ENCODE measurements at places on chromosomes 1 and 21.

DNA sequence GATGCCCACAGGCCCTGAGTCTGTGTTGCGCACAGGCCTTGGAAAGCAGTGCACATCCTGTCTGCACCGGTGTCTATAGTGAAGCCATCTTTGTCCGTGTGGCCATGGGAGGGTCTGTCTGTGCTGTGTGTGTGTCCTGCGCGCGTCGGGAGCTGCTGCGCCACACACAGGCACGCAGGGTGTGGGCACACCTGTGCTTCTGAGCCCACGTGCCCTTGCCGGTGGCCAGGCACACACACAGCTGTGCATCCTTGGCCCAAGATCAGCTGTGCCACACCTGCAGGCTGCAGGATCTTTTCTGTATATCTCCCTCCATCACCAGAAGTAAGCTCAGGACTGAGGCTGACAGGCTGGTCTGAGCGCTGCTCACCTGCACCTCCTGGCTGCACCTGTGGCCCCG is 3.2 kb upstream of the SAMD11 start:
- DNase-seq, result no peak

- no peak for DNase-seq
Observed at GRCh38 chr1:21298981-21299391, 8.7 kb upstream of the ECE1 start.

DNA sequence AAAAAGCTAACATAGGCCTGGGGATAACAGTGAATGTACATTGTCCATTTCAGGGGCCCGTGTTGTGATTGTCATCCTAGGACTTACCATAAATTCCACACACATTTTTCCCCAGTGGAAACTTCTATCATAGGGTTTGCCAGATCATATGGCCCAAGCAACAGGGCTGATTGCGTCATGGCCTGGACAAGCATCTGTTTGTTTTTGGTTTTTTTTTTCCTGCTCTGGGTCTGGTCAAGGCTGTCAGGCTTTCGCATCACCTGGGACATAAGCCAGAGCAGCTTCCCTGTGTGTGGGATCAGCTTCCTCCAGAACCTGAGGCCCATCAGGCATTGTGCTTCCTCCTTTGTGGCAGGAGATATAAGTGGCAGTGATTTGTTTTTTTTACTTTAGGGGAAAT is 598.5 kb upstream of the USP24 start:
- no peak for DNase-seq

- no peak for DNase-seq
Observed at GRCh38 chr1:77467021-77467595, 185.3 kb downstream of the AK5 start.

GRCh38 chr1:73517603-73518191 is 680.3 kb downstream of the LRRIQ3 start:
- DNase-seq, result no peak

DNA sequence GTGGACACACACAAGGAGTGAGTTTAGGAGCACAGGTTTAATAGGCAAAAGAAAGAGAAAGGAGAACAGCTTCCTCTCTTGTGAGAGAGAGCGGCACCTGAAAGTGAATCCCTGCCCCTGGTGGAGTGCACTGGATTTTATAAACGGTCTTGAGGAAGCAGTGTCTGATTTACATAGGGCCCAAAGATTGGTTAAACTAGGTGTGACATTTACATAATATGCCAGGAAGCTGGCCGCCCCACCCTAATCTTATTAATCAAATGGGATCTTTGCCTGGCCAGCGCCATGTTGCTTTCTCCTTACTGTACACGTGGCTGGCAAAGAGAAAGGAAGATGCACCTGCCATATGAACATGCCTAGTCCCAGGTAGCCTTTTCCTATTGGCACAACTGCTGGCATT is 38.7 kb downstream of the CFH start:
- DNase-seq, result no peak

DNA sequence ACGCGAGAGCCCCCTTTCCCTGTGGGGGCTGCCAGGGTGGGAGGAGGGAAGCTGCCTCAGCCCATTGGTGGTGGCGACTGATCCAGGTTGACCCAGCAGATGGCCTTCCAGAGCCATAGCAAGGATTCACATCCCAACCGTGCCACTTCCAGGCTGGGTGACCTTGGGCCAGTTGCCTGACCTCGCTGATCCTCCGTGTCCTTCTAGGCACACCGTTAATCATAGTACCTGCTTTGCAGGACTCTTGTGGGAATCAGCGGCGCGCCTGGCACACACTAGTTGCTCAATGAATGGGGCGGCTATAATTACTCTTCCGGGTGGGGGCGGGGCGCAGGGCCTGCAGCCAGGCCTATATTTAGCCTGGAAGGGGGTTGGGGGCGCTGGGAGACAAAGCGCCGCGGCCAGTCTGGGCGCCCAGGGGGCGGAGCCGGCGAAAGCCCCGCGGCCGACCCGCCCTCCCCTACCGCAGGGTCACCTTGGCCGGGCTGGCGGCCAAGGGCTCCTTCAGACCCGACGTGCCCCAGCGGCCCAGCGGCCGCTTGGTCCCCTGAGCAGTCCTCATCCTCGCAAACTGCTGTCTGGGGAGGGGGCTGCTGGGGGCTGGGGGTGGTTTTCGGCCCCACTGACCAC is 5.1 kb downstream of the HSPB7 start:
- DNase-seq, result no peak

- DNase-seq, result no peak
Observed at GRCh38 chr1:45862008-45862407, 58.6 kb downstream of the MAST2 start.

DNA sequence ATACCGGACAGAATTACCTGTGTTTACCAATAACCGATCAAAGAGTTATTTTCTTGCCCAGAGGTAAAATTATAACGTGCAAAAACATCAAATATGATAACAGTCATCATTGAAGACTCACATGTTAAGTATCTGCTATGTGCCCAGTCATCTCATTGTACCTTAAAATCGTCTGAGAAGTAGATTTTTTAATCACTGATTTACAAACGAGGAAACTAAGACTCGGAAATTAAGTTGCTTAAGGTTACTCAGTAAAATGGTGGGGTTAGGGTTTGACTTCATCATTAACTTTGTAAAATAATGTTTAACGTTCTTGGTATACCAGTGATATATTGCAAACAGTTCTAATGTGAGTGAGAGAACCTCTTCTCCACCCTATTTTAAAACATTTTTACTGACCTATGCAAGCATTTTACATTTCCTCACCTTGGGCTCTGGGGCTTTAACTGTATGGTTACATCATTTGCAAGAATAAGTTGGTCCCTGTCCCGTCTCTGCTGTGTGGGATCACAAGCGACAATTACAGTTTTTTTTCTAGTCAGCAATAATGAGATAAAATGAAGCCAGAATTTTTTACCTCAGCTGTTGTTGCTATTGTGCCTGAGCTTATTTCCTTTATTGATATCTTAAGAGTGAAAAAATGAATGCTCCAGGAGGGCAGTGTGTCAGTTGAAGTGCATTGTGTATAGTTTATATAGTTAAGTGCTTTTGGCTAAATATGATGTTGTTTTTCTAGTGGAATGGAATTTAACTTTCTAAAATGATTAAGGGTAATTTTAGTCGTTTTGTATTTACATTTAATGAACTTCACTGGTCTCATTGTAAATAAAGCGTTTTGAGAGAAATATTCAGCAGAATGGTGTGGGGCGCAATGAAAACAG is 2.7 kb downstream of the RPRD2 start:
- no peak for DNase-seq

- no peak for DNase-seq
Observed at GRCh38 chr1:23251812-23252211, 34.5 kb upstream of the HTR1D start.

- no peak for DNase-seq
Observed at GRCh38 chr1:59016390-59016789, 232.5 kb upstream of the JUN start.

- DNase-seq, result no peak
Observed at GRCh38 chr1:225595452-225595851, 57.5 kb downstream of the ENAH start.

DNA sequence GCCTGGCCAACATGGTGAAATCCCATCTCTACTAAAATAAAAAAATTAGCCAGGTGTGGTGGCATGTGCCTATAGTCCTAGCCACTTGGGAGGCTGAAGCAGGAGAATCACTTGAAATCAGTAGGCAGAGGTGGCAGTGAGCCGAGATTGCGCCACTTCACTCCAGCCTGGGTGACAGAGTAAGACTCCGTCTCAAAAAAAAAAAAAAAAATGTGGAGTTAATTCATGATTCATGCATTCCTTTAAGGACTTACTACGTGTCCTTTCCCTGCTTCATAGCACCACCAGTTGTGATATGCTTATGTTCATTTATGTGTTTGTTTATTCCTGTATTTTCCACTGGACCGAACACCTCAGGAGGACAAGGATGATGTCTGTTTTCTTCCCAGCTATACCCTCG is 12.7 kb upstream of the PRELP start:
- no peak for DNase-seq

GRCh38 chr1:187476671-187477070 is 647.9 kb downstream of the PLA2G4A start:
- no peak for DNase-seq

DNA sequence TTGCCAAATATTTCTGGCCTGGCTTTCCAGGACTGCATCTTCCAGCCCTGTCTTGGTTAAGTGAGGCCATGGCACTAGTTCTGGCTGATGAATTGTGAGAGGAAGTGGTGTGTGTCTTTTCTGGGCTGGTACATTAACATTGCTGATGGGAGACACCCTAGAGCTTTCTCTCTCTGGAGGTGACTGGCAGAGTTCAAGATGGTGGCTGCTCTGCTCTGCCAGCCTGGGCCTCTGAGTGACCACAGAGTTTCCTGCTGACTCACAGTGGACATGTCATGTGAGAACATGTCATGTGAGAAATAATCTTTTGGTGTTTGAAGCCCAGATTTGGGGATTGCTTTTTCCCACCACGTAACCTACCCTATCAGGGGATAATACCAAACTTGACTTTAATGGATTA is 218.0 kb upstream of the KIAA0040 start:
- no peak for DNase-seq

DNA sequence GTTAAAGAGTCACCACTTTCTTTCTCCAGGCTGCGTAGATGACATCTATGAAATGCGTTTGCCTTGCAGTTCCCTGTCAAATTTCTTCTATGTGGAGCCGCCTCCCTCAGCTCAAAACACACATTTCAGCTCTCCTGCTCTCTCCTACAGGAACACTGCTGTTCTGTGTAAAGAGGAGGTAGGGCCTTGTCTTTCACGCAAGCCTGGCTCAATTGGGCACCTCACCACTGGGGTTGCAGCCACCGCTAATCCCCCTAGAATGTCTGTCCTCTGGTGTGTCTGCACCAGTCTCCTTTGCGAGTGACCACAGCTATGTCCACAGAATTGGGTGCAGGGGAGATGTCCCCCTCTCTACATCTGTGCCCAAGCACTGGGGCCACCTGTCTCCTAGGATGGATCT is 31.8 kb upstream of the CFHR4 start:
- no peak for DNase-seq

DNA sequence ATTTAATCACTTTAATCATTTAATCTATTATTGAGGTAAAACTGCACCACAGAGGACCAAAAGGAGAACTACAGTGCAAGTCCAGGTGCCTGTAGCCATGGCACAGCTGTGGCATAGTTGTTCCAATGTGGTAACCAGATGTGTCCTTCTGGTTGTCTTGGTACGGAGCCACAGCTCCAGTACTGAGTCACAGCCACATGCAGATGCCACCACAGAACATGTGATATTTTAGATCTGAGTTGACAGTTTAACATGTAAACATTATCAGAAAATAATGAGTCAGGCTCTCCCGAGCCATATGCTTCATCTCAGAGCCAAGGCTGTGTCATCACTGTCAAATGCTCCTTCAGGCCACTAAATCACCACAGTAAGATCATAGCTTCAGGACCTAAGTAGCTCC is 56.4 kb upstream of the RGS7 start:
- no peak for DNase-seq

DNA sequence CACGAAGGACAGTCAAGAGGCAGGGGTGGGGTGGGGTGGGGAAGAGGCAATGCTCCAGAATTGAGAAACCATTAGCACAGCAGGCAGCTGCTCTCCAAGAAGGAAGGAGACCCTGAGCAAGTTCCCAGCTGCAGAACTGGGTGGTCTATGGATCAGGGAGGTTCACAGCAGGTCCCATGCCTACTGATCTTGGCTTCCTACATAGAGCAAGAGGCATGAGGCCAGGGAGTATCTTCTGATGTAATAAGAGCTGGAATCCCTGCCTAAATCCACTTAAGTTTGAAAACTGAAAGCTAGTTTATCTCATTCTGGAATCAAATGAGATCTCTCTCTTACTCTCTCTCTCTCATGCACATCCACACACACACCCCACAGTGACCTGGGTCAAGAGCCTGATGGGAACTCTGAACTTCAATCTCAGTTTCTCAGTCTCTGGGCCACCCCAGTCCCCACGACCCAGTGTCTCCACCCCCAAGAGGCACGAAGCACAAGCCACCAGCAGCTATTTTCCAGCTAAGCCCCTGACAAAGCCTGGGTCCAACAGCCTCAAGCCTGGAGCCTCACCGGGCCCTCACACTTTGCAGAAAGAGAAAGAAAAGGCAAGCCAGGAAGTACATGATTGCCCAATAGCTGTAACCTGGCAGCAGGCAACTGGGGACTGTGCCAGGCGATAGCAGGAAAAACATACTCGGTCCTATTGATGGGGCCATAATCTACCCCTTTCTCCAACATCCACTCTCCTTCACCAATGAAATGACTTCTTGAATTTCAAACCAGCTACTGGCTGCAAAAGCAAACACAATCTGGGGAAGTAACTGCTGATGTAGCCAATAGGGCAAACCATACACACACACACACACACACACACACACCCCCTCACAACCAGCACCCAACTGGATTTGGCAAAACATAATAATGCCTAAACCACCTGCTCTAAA is 2.2 kb downstream of the NUAK2 start:
- peak; percentile 36 for DNase-seq

GRCh38 chr1:116062201-116062600 is 49.0 kb upstream of the MAB21L3 start:
- no peak for DNase-seq

- DNase-seq, result no peak
Observed at GRCh38 chr1:24018611-24019580, 38.8 kb upstream of the SRSF10 start.

- no peak for DNase-seq
Observed at GRCh38 chr21:45323487-45324311, 36.0 kb upstream of the POFUT2 start.

- DNase-seq, result no peak
Observed at GRCh38 chr1:116008656-116009390, 32.5 kb downstream of the SLC22A15 start.

- DNase-seq, result no peak
Observed at GRCh38 chr1:88730995-88731394, 46.9 kb downstream of the PKN2 start.

GRCh38 chr1:9872430-9873165 is 37.5 kb downstream of the CTNNBIP1 start:
- no peak for DNase-seq

DNA sequence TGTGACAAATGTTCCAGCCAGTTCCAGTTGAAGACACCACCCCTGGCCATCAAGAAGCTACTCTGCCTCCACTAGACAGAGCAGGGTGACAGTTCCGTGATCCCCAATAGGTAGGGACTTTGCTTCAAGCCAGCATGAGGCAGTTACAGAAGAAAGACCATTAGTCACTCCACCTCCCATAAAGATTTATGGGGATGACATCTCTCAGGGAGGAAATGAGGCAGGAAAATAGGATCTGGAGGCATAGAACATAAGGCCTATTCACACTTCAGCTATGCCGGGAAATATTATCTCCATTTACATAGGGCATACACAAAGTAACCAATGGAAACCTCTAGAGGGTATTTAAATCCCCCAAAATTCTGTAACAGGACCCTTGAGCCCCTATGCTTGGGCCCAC is 3.5 kb upstream of the GBP7 start:
- DNase-seq, result no peak

All from activated T-cell treated with anti-CD3 and anti-CD28 coated beads, Interleukin-2, amount 50 U/mL, for 1 hour (primary cell).